ENCODE measurements at places on chromosomes 1 and 21.

DNA sequence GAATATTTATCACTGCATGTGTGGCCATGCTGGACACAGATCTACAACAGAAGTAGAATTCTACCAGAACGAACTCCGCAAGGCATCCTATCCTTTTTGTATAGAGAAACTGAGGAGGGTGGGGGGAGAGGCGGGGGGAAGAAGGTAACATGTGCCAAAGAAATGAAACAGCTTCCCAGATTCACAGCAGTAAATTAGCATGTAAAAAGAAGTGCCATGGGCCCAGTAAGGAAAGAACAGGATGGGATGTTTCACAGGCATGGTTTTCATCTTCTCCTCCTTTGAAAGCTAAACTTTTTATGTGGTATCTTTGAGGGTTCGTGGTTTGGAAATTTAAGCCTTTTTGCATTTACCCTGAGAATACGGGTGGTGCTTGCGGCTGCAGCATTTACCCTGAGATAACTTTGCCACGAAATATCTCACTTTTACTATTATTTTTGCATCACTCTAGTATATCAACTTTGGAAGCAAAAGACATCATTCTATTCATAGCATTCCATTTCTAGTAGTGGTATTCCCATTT lies 168.9 kb downstream of the TPR start:
- DNase-seq, result no peak

DNA sequence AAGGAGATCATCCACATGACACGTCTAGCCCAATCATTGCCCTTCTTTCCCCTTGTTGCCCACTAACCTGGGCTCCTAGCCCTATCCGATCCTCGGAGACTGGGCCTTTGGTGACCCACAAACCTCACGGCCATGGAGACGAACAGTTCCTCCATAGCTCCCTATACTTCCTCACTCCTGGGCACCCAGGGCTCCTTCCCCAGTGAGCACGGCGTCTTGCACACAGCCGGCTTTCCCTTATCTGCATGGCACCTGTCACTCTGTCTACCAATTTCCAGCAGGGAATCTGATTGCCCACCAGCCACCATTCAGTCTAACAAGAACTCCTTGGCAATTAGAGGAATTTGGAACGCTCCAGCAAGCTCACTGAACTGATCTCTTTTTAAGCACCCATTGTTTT lies 3.1 kb downstream of the GNG4 start:
- DNase-seq, result no peak

- DNase-seq, result no peak
These were observed 15.6 kb downstream of the ARHGEF2 start for GRCh38 chr1:155962599-155963211.

GRCh38 chr1:46969014-46969619 lies 27.8 kb upstream of the CYP4A11 start:
- no peak for DNase-seq

- DNase-seq, result no peak
These were observed 198.3 kb upstream of the RNPC3 start for GRCh38 chr1:103327054-103327719.

- DNase-seq, result no peak
These were observed 41.1 kb upstream of the ZNF124 start for GRCh38 chr1:247212627-247213617.

DNA sequence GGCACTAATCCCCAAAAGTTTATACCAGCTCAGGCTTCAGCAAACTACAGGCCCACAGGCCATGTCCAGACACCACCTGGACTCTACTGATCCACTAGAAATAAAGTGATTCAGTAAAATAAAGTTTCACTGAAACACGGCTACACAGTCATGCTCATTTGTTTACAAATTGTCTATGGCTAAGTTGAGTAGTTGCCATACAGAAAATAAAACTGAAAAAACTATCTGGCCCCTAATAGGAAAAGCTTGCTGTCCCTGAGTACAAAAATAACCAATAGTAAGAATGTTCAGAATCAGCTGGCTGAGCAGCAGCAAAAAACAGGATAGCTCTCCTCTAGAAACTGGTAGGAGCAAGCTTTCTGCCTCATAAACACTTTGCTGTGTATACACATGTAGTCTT lies 221.5 kb downstream of the RERE start:
- DNase-seq, result no peak

- DNase-seq, result no peak
These were observed 128.7 kb downstream of the RGS7 start for GRCh38 chr1:241228339-241228738.

DNA sequence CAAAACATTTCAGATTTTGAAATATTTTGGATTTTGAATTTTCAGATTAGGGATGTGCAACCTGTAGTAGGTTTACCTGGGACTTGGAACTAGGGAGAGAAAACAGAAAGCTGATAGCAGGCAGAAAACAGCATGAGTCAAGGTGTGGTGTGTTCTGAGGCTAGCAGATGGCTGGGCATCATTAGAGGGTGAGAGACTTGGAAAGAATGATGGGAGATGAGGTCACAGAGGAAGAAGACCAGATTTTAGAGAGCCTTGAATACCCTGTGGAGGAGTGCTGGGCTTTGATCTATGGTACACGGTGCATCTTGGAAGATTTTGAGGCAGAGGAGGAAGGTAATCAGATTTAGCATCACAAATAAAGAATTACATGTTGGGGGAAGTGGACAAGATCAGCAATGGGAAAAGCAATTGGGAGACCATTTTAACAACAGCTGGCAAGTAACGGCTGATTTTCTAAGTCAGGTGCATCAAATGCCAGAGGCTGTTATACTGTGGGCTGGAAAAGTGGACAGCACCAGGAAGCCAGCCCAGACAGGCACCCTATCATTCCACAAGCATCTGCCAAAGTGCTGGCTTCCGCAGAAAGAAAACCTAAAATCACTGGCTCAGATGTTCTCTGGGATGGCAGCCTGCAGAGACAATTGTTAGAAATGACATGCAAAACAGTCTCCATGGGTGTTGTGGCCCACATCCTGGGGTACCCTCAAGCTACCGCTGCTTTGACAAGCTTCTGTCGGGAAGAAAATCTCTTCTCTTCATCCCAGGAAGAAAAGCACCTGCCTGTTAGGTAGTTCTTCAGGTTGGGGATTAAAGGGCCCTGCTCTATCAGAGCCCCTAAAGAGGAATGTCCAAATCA lies 30.9 kb upstream of the CAMK1G start:
- DNase-seq, result no peak

All from stimulated activated CD4-positive, alpha-beta T cell treated with anti-CD3 and anti-CD28 coated beads, Interleukin-12 subunit alpha, Interleukin-12 subunit beta, amount 100 ng/mL, for 4 hours (primary cell).